ENCODE measurements at places on chromosomes 12 and 14. TPM values are rescaled to one million over a fixed set of nuclear protein-coding genes. Genes with fewer than 3 reads are reported as not detected.

RD3L gene
- not detected for total RNA-seq

CYP46A1 gene
- 0.36 TPM for total RNA-seq

TAS2R20 gene
- 0.95 TPM for total RNA-seq

GLIPR1L2 gene
- 0.72 TPM for total RNA-seq

KRT75 gene
- total RNA-seq = 0.15 TPM

Measured in Panc1 (cell line).